ENCODE measurements at places on chromosomes 1 and 21.

GRCh38 chr1:161229896-161230295, 4.0 kb downstream of the TOMM40L start:
- H3K27ac ChIP-seq = no peak overlapping the region
- H3K36me3 ChIP-seq = peaks cover 13% of the 10 kb centered on the region
- no peak for DNase-seq
- no peak overlapping the region for H3K4me3 ChIP-seq
- H3K27me3 ChIP-seq = no peaks in the 10 kb centered on the region

- H3K36me3 ChIP-seq = no peaks in the 10 kb centered on the region
- no peak overlapping the region for H3K4me3 ChIP-seq
- DNase-seq = no peak
- no peaks in the 10 kb centered on the region for H3K4me1 ChIP-seq
- H3K27me3 ChIP-seq = no peaks in the 10 kb centered on the region
These were observed 115.4 kb downstream of the BCAR3 start for GRCh38 chr1:93566227-93566626.

- H3K36me3 ChIP-seq = no peaks in the 10 kb centered on the region
- DNase-seq = no peak
- H3K4me3 ChIP-seq = no peak overlapping the region
- H3K27me3 ChIP-seq = peaks cover 16% of the 10 kb centered on the region
These were observed 170.4 kb upstream of the NR5A2 start for GRCh38 chr1:199857108-199857507.

DNA sequence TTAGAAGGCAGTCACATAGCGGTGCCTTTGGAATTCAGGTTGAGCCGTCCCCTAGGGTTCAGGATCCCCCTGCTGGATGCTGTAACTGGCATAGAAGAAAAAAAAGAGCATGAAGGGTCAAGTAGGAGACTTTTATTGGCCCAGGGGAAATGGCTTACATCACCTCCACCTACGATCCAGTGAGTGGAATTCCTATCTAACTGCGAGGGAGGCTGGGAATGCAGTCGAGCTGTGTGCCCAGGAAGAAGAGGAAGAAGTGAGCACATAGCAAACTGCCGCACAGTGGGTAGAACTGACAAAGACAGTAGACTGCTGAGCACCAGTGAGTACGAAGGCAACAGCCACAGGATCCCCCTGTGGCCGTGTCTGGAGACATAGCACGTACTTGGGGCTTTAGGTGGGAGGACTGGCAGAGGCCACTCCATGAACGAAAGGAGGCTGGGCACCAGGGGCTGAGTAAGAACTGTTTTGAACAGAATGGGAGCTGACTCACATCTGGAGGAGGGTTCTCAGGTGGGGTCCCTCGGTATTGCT, 79.2 kb downstream of the RNF220 start:
- no peaks in the 10 kb centered on the region for H3K4me1 ChIP-seq
- H3K27ac ChIP-seq = no peak overlapping the region
- no peaks in the 10 kb centered on the region for H3K36me3 ChIP-seq
- peaks cover 21% of the 10 kb centered on the region for H3K27me3 ChIP-seq
- no peak for DNase-seq

DNA sequence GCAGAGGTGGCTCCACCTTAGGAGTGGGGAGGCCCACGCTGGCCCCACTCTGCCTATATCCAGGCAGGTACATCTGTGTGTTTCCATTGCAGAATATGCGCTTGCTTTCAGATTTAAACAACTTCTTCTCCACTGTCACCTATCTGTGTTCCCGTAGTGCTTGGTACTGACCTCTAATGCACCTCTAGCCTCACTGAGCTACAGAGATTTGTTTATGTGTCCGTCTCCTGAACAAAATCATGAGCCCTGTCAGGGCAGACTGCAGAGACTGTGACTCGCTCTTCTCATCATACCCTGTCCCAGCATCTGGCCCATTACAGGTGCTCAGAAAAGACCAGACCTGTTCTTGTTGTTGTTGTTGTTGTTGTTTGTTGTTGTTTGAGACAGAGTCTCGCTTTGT, 14.5 kb upstream of the LRRC38 start:
- no peaks in the 10 kb centered on the region for H3K4me1 ChIP-seq
- H3K4me3 ChIP-seq = no peak overlapping the region
- no peaks in the 10 kb centered on the region for H3K36me3 ChIP-seq
- DNase-seq = no peak
- peaks cover 14% of the 10 kb centered on the region for H3K27me3 ChIP-seq

DNA sequence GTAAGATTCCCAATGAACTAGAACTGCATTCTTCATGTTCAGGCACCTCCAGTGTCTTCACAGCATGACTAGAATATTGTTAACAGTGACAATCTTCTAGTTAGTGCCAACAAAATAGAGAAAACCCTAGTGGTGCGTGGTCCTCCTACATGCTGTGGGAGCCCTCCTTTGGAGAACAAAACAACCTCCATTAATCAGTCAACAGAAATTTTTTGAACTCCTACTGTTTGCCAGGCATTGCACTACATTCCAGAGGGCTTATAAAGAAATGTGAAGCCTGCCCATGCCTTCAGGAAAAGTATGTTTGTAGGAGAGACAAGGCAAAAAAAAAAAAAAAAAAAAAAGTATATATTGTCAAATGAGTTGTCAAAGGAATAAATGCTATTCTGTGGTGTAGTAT, 252.7 kb downstream of the LRRC40 start:
- no peaks in the 10 kb centered on the region for H3K4me1 ChIP-seq
- H3K36me3 ChIP-seq = no peaks in the 10 kb centered on the region
- H3K27me3 ChIP-seq = no peaks in the 10 kb centered on the region

DNA sequence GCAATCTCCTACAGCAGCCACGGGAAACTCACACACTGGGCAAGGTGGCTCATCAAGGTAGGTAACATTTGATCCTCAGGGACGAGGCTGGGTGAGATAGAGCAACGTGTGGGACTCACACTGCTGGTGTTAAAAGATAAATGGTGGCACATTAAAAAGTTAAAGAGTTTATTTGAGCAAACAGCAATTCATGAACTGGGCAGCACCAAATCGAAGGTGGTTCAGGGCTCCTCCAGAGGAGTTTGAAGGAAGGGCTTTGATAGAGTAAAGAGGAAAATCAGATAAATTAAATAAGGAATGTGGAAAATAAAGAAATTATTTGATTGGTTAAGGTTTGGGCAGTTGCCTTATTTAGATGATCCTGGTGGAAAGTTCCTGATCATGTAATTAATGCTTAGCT, 23.6 kb upstream of the TMEM51 start:
- H3K36me3 ChIP-seq = no peaks in the 10 kb centered on the region
- no peaks in the 10 kb centered on the region for H3K4me1 ChIP-seq
- DNase-seq = no peak
- H3K27me3 ChIP-seq = peaks cover 26% of the 10 kb centered on the region

- H3K4me3 ChIP-seq = no peak overlapping the region
- DNase-seq = no peak
- no peaks in the 10 kb centered on the region for H3K4me1 ChIP-seq
- H3K27ac ChIP-seq = no peak overlapping the region
These were observed 25.6 kb downstream of the PPFIA4 start for GRCh38 chr1:203051841-203052324.

GRCh38 chr1:79519084-79519760, 512.7 kb upstream of the ADGRL4 start:
- H3K4me3 ChIP-seq = no peak overlapping the region
- H3K27me3 ChIP-seq = no peaks in the 10 kb centered on the region

- no peaks in the 10 kb centered on the region for H3K36me3 ChIP-seq
- no peak overlapping the region for H3K27ac ChIP-seq
- H3K4me1 ChIP-seq = peaks cover 7% of the 10 kb centered on the region
- no peak overlapping the region for H3K4me3 ChIP-seq
- no peaks in the 10 kb centered on the region for H3K27me3 ChIP-seq
- no peak for DNase-seq
These were observed 22.4 kb upstream of the SMAP2 start for GRCh38 chr1:40351124-40351523.

DNA sequence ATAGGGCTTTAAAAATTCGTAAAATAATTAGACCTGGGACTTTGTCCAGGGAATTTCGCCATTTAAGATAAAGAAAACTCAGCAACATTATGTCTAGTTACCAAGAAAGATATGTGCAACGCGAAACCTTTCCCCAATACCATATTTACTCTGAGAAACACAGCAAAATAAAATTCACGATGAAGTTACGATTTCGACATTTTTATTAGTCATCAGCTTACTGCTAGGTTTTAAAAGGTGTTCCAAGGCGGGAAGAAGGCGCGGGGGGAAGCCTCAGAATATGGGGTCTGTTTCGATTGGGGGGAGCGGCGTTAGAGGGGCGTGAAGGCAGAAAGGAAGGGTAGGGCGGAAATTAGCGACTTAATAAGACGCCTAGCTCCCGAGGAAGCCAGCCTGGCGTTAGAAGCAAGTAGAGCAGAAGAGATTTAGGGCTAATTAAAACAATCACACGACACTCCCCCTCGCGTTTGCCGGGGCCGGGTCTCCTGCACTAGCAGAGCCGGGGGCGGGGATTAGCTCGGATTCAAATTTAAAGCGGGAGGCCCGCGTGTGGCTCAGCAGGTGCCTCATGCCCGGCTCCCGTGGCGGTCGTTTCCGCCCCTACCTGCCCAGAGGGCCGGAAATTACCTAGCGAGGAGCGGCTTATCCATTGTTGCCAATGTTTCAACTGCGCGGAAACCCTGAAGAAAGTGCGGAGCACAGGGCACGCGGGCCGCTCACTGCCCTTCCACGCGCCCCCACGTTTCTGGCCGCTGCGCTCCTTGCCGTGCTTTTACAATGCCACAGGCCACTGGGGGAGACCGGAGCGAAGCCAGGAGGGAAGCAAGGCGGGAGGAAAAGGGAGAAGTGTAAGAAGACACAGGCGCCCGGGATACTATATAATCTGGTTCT, 795 bp upstream of the POU2F1 start:
- peaks cover 1% of the 10 kb centered on the region for H3K36me3 ChIP-seq
- peak overlapping the region; percentile 86 for H3K4me3 ChIP-seq
- DNase-seq = peak; percentile 92
- H3K4me1 ChIP-seq = peaks cover 26% of the 10 kb centered on the region
- peaks cover 5% of the 10 kb centered on the region for H3K27me3 ChIP-seq

DNA sequence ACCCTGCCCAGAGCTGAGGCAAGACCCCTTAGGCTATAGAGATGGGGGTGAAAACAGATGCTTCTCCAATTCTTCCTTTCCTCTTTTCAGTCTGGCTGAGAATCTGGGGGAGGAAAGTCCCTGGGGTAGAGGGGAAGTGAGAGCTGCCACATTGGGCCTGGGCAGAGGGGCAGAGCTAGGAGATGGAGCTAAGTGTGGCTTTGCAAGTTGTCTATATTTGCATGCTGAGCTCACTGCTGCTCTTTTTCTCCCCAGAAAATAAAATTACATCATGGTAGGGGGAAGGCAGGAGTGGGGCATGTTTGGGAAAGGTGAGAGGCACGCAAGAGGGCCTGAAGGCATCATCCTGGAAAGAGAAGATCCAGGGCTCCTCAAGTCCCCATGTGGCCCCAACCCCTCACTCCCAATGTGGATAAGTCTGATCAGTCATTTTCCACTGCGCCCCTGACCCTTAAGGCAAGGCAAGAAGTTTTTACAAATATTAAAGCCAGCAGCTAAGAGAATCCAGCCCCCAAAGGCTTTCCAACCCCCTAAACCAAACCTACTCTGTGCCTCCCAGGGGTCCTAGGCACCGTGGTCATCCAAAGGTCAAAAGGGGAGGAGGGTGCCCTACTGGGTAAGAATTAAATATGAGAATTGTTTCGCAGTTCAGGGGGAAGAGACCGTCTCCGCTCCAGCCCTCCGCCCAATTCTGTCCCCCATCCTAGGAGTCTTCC, 500 bp upstream of the PEA15 start:
- H3K4me1 ChIP-seq = peaks cover 35% of the 10 kb centered on the region
- H3K36me3 ChIP-seq = peaks cover 13% of the 10 kb centered on the region
- no peak for DNase-seq
- H3K27me3 ChIP-seq = no peaks in the 10 kb centered on the region
- peak overlapping the region; percentile 80 for H3K27ac ChIP-seq

GRCh38 chr1:156528875-156529425, 28.4 kb upstream of the MEF2D start:
- H3K36me3 ChIP-seq = peaks cover 4% of the 10 kb centered on the region
- no peak overlapping the region for H3K4me3 ChIP-seq
- DNase-seq = no peak
- peaks cover 32% of the 10 kb centered on the region for H3K4me1 ChIP-seq
- no peak overlapping the region for H3K27ac ChIP-seq

GRCh38 chr1:29729281-29729680, 493.0 kb downstream of the PTPRU start:
- H3K27ac ChIP-seq = no peak overlapping the region
- no peak overlapping the region for H3K4me3 ChIP-seq
- H3K4me1 ChIP-seq = no peaks in the 10 kb centered on the region
- H3K27me3 ChIP-seq = peaks cover 11% of the 10 kb centered on the region

DNA sequence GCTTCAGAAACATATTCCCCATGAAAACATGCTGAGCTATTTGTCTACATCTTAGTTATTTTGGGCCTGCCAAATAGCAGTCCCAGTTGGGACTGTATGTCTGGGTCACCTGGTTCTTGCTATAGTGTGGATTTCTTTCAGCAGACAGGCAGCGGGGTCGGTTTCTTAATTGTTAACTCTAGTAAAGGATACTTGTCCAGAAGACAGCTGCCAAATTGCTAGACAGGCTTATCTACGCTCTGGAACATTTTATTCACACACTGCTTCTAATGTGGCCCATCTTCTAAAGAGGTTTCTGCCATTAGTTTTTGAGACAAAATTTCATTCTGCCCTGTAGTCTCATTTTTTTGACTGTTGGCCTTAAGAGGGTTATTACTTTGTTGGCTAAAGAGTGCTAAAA, 217.9 kb downstream of the RWDD3 start:
- no peaks in the 10 kb centered on the region for H3K27me3 ChIP-seq
- H3K36me3 ChIP-seq = no peaks in the 10 kb centered on the region
- H3K4me3 ChIP-seq = no peak overlapping the region

DNA sequence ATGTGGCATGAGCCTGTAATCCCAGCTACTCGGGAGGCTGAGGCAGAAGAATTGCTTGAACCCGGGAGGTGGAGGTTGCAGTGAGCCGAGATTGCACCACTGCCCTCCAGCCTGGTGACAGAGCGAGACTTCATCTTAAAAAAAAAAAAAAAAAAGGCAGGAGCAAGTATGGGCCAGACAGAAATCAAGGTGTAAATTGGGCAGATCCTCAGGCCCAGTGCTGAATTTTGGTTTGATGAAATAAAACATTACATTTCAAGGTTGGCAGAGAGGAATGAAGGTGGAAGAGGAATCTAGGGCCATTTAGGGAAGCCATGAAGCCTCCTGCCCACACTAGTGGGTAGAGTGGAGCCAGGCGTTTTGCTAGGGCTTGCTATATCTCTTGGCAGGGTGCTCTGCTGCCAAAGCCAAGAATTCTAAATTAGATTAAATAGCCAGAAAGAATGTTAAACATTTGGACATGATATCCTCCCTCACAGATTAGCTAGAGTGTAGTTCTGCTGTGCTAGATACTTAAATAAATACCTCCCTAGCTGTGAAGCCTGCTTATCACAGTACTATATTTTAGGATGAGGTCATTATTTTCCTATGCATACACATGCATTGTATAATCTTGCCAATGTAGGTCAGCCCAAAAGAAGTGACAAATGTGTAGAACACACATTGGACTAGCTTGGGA, 16.6 kb upstream of the LGALS8 start:
- H3K36me3 ChIP-seq = no peaks in the 10 kb centered on the region
- DNase-seq = no peak
- H3K4me1 ChIP-seq = peaks cover 13% of the 10 kb centered on the region

GRCh38 chr1:94039514-94039870, 81.5 kb downstream of the ABCA4 start:
- H3K4me1 ChIP-seq = peaks cover 7% of the 10 kb centered on the region
- DNase-seq = peak; percentile 42
- peaks cover 50% of the 10 kb centered on the region for H3K27me3 ChIP-seq
- no peaks in the 10 kb centered on the region for H3K36me3 ChIP-seq
- H3K4me3 ChIP-seq = no peak overlapping the region

- H3K4me1 ChIP-seq = no peaks in the 10 kb centered on the region
- no peak for DNase-seq
- H3K4me3 ChIP-seq = no peak overlapping the region
- no peaks in the 10 kb centered on the region for H3K27me3 ChIP-seq
- no peak overlapping the region for H3K27ac ChIP-seq
These were observed 478.2 kb downstream of the NEGR1 start for GRCh38 chr1:71804140-71804539.

Data from activated naive CD8-positive, alpha-beta T cell treated with anti-CD3 and anti-CD28 coated beads for 36 hours (primary cell).